Stimulated activated CD4-positive, alpha-beta T cell treated with anti-CD3 and anti-CD28 coated beads, TNF-alpha, amount 100 ng/mL, for 24 hours (primary cell): ENCODE measurements at places on chromosomes 3 and 15.

GRCh38 chr3:33646406-33646805 lies 71.6 kb downstream of the CLASP2 start:
- no peak for DNase-seq

DNA sequence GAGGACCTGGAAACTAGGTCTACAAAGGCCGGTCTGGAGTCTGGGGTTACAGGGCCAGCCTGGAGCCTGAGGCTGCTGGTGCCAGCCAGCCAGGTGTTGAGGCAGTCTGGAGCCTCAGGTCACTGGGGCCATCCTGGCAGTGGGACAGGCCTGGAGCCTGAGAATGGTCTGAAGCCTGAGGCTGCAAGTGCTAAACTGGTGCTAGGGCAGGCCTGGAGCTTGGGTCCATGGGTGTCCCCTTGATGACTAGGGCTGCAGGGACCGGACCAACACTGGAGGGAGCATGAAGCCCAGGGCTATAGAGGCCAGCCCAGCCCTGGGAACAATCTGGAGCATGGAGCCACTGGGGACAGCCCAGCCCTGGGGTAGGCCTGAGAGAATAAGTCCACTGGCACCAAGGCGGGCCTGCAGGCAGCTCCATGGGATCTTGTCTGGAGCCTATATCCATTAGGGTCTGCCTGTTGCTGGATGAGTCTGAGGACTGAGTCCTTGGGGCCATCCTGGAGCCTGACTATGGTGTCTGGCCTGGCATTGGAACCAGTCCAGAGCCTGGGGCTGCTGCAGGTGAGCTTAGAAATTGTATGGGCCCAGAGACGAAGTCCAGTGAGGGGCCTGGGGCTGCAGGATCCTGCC lies 101.9 kb downstream of the GLDN start:
- DNase-seq = no peak

- DNase-seq = no peak
Observed at GRCh38 chr15:53512029-53512428, 247.4 kb downstream of the WDR72 start.

DNA sequence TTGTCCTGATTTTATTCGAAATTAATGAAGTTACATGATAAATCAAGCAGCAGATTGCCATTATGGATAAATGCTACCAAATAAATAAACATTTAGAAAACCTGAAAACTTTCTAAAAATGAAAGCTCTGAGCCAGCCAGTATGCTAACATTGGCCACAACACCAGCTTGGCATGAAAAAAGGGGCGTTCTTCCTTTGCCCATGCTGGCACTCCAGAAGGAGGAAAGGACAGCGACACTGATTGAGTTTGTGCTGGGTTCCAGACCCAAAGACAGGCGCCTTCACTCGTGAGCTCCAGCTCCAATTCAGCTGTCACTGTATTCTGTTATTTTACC lies 5.1 kb downstream of the STIMATE start:
- DNase-seq = no peak

GRCh38 chr3:131260525-131260924 lies 121.0 kb upstream of the NUDT16 start:
- DNase-seq = no peak

DNA sequence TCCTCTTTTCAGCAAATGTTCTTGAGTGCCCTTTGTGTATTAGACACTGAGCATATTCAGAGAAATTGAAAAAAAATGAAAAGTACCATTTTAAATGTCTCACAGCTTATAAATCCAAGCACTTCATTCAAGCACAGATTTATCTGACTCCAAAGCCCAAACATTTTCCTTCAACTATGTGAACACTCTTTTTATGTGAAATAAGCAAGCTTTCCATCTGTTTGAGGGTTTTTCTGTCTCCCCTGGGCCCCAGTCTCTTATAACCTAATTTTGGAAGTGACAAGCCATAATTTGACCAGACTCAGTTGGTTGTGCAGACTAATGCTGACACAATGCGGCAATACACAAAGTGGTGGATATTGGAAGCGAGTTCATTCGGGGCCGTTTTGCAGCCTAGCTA lies 170.3 kb downstream of the CNTN6 start:
- DNase-seq = no peak

DNA sequence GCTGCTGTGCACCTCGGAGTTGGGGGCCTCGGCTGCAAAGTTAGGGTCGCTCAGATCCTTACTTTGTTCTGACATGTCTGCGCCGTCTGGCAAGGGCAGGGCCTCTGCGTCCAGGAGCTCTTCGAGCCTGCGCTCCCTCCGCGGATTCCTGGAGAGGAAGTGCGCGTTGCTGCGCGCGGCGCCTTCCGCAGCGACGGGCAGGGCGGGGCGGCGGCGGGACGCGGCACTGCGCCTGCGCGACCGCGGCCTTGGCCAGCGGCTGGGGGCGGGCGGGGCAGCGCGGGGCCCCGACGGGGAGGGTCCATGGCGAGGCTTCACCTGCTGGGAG lies at the start of gene NDN:
Gene NDN (minus strand): TSS at position 163 of the 328 bp plus-strand sequence. CDS start 88 bp downstream, at position 75.
- no peak for DNase-seq

GRCh38 chr3:126456211-126456610 lies 19.5 kb downstream of the ZXDC start:
- DNase-seq = no peak

DNA sequence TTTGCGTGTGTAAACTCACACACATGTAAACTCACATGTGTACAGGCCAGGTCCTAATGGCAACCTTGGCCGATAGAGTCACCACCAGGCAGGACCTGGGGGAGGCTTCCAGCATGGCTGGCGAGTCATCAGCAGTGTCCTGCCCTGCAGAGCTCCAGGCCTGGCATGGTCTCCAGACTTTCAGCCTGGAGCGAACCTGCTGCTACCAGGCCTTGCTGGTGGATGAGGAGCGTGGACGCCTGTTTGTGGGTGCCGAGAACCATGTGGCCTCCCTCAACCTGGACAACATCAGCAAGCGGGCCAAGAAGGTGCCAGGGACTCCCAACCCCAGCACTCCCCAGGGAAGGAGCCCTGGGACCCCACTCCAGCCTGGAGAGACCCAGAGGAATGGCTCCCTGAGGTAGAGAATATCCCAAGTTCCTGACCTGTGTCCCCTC lies 1.0 kb downstream of the SEMA3B start:
- no peak for DNase-seq

GRCh38 chr3:41611008-41611407 lies 350.9 kb downstream of the ULK4 start:
- no peak for DNase-seq

GRCh38 chr15:88949734-88950400 lies 36.7 kb upstream of the MFGE8 start:
- no peak for DNase-seq

GRCh38 chr3:79038636-79039035 lies 729.2 kb downstream of the ROBO1 start:
- no peak for DNase-seq

GRCh38 chr15:52436981-52437380 lies 91.7 kb downstream of the MYO5A start:
- no peak for DNase-seq

- DNase-seq = no peak
Observed at GRCh38 chr3:62010989-62011388, 362.4 kb downstream of the FEZF2 start.

DNA sequence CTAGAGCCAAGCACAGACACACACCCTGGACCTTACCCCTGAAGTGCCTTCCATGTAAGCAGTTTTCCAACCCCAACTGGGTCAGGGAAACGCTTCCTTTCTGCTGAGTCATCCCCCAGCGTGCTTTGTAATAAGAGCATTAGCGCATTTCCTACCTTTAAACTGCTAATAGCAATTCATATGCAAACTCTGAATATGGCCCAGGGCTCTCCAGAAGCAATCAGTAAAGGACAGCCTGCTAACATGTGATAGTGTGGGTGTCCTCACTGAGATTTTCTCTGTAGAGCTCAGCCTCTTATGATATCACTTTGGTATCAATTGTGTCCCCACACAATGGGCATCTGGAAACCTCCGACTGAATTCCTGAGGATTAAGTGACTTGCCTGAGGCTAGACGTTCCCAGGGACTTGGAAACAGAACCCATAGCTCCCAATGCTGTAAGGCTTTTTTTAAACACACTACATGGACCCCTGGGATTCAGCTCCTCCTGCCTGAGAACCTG lies 5.6 kb downstream of the GABRB3 start:
- no peak for DNase-seq
